CD4-positive, alpha-beta memory T cell (primary cell): ENCODE measurements at places on chromosomes 12 and 14. TPM values are rescaled to one million over a fixed set of nuclear protein-coding genes. Genes with fewer than 3 reads are reported as not detected.

GRCh38 chr14:54781961-54782750 lies 120.5 kb downstream of the GCH1 start:
- DNase-seq = no peak

DNA sequence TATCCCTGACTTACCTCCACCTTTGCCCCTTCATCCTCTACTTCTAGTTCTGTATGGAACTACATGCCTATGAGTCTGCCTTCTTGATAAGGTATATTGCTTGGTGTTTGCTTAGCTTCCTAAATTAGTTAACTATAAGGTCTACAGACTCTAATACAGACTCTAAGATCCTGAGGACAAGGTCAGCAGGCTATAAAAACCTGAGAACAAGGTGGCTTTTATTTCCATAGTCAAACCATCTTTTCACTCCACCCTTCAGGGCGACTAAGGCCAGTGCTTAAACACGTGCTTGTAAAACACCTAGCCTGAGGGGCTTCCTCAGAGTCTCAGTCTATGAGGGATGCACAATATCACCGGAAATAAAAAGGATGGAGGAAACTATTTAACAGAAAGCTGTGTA lies 36.1 kb upstream of the COL2A1 start:
- DNase-seq = no peak

DNA sequence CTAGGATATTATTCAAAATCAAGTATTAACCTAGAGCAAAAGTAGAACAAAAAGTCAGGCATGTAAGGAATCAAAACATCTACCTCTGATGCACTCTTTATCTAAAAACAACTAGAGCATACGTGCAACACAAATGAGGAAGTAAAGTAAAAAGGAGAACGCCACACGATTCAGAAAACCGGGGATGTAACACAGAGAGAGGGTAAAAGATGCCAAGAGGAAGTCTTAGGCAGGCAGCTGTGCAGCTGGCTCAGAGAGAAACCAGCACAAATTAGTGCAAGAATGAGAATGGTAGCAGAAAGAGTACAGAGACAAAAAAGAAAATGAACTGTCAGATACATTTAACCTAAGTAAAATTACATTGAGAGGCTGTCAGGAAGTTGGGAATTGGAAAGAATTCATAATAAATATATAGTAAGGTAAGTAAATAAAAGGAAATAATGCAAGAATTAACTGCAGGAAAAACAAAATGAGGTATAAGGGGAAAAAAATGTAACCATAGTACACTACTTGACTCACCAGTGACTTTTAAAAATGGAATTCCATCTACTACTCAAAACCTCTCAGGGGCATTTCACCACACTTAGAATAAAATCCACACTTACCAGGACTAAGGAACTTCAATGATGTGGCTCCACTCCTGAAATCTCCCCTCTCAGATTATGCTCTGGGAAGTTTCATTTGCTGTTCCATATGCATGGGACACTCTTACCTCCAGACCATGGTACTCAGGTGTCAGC lies 17.1 kb downstream of the BCAT1 start:
- DNase-seq = no peak

- no peak for DNase-seq
Measured at GRCh38 chr14:31766315-31766892, 205.2 kb downstream of the NUBPL start.

The OLR1 gene
- not detected for total RNA-seq

DNA sequence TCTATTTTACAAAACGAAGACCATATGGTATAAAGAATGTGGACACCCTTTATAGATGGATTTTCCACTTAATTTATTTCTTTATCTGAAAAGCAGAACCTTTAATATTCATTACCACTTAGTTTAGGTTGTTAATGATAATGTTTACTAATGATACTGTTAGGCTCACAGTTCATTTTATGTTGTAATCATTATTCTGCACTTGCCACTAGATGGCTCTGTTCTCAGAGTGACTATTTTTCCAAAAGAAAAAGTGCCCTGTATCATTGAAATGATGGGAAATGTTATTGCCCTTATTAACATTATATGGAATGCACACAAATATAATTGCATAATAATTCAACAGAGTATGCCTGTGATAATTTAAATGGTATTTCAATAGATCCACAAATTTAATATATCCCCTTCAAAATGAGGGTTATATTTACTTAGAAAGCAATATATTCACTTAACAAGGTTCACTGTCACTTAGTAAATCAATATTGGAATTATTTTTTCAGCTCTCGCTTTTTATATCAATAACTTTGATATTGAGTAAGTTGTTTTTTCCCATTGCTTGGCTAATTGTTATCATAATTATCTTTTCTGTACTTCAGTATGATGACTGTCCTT lies 95.7 kb downstream of the PDE3A start:
- no peak for DNase-seq

The SLC2A3 gene
- 158 TPM for total RNA-seq

- DNase-seq = no peak
Measured at GRCh38 chr14:57982804-57983634, 117.1 kb upstream of the SLC35F4 start.

The ASCL1 gene
- total RNA-seq = not detected

The SLC8B1 gene
- total RNA-seq = 93.5 TPM

DNA sequence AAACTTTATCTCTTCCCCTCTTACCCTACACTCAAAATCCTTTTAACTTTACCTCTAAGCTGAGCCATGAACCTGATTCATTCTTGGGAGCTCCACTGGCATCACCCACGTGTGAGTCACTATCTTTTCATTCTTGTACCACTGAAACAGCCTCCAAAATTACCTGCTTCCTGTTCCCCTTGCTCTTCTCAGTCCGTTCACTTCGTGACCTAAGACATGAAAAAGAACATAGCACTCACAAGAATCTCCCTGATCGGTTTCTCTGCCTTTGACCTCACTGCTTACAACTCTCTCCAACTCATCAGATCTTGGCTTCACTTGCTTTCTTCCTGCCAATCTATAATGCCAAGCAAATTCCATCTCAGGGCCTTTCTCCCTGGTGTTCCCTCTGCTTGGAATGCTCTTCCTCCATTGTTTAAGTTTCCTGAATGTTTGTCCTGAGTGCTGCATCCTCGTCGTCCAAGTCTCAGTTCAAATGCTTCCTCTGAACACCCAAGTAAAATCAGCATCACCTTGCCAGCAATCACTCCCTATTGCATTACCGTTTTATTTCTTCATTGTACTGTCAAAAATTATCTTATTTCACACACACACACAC lies 9.2 kb downstream of the GLIPR1 start:
- no peak for DNase-seq

- DNase-seq = no peak
Measured at GRCh38 chr12:117228239-117228638, 38.0 kb upstream of the FBXO21 start.

- no peak for DNase-seq
Measured at GRCh38 chr12:772056-772697, 19.8 kb downstream of the WNK1 start.

DNA sequence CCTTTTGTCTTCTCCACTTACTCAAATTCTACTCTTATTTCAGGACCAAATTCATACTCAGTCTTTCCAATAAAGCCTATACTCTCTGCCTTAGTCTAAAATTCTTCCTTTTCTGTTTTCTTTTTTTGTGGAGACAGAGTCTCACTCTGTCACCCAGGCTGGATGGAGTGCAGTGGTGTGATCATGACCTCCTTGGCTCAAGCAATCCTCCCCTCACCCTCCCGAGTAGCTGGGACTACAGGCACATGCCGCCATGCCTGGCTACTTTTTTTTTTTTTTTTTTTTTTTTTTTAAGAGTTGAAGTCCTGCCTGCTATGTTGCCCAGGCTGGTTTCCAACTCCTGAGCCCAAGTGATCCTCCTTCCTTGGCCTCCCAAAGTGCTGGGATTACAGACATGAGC lies 11.9 kb downstream of the SRP54 start:
- no peak for DNase-seq

GRCh38 chr12:57754411-57755193 lies at the start of gene MARCHF9:
Gene MARCHF9, plus strand, starts transcription at chr12:57755103. Its CDS starts 426 bp downstream, at chr12:57755529.
- DNase-seq = peak; percentile 86

GRCh38 chr12:122087431-122088178 lies 9.0 kb downstream of the MLXIP start:
- DNase-seq = no peak

GRCh38 chr12:45872446-45872845 lies 117.9 kb downstream of the SCAF11 start:
- DNase-seq = no peak

The TEX52 gene
- not detected for total RNA-seq

- peak; percentile 78 for DNase-seq
Measured at GRCh38 chr12:10364815-10365622, 24.8 kb downstream of the KLRK1 start.

The MANSC4 gene
- total RNA-seq = not detected

GRCh38 chr14:97276573-97276972 lies 479.4 kb downstream of the VRK1 start:
- DNase-seq = peak; percentile 7

The DPPA3 gene
- not detected for total RNA-seq

The ULK1 gene
- total RNA-seq = 55.7 TPM

The BMP4 gene
- 2.8 TPM for total RNA-seq

The WBP11 gene
- total RNA-seq = 83.8 TPM

The RFX4 gene
- total RNA-seq = not detected

- no peak for DNase-seq
Measured at GRCh38 chr14:85533023-85533860, 3.3 kb downstream of the FLRT2 start.

GRCh38 chr14:101017806-101018560 lies 114.5 kb upstream of the RTL1 start:
- DNase-seq = no peak

DNA sequence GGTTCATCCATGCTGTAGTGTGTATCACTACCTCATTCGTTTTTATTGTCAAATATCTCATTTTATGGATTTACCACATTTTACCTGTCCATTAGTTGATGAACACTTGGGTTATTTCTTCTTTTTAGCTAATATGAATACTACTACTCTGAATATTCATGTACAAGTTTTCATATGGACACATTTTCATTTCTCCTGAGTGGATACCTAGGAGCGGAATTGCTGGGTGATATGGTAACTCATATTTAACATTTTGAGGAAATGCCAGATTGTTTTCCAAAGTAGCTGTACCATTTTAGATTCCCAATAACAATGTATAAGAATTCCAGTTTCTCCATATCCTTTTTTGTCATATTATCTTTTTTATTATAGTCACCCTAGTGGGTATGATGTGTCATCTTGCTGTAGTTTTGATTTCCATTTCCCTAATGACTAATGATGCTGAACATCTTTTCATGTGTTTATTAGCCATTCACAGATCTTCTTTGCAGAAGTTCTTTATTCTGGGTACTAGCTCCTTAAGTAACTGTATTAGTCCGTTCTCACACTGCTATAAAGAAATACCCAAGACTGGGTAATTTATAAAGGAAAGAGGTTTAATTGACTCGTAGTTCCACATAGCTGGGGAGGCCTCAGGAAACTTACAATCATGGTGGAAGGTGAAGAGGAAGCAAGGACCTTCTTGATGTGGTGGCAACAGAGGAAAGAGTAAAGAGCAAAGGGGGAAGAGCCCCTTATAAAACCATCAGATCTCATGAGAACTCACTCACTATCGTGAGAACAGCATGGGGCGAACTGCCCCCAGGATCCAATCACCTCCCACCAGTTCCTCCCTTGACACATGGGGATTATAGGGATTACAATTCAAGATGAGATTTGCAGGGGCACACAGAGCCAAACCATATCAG lies 11.9 kb downstream of the NRDE2 start:
- no peak for DNase-seq

The WIF1 gene
- total RNA-seq = not detected

DNA sequence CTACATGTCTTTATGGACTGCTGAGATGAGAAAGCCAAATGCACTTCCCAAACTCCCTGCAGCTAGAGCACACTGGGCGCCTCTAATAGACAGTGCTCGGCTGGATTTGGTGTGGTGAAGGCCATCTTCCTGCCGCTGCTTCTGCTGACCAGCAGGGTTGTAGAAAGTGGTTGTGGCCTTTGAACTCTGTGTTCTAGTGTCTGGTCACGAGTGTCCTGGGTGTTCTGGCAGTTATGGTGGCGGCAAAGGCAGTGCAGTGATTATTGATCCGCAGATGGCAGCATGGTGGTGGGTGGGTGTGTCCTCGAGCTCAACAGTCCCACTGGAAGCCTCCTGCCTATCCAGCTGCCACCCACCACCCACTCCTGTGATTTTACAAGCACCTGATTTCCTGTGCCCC lies 43.4 kb downstream of the SMIM41 start:
- DNase-seq = no peak

GRCh38 chr12:110920324-110920910 lies at the start of gene MYL2:
Gene MYL2, minus strand, starts transcription at chr12:110920579. Its CDS starts 50 bp downstream, at chr12:110920529.
- DNase-seq = no peak

DNA sequence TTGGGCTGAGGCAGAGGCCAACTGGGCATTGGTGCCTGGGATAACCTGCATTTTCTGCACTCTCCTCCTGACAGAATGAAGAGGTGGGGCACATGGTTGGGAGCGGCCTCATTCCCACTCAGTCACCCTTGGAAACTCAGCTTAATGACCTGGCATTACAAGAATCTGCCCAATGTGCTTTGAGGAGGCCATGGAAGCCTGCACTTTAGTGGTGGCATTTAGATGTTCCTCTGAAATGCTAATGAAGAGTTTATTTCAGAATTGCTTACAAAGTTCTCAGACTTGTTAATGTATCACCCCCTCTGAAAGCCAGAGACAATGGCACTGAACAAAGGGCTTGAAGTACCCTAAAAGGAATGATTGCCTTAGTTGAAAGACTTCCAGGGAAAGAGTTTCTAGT lies 71.4 kb upstream of the PARP11 start:
- no peak for DNase-seq

DNA sequence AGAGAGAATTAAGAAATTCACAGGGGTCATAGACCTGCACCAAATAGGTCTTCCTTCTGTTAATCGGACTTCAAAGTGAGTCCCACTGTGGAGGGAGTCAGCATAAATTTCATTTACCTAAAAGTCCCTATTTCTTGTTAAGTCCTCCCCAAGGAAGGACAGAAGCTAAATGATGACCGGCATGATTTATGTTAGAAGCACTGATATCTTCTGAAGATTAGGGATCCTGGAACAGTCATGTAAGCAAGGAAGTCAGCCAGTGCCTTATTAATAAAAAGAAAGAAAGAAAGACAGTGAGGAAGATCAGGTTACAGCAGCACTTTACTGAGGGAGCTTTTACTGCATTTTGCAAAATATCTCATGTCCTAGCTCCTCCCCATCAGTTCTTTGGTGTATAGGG lies 287.5 kb downstream of the FOXG1 start:
- DNase-seq = no peak

- no peak for DNase-seq
Measured at GRCh38 chr14:38038986-38039385, 168.7 kb upstream of the SSTR1 start.

GRCh38 chr12:115402443-115403180 lies 718.6 kb upstream of the TBX3 start:
- DNase-seq = no peak

DNA sequence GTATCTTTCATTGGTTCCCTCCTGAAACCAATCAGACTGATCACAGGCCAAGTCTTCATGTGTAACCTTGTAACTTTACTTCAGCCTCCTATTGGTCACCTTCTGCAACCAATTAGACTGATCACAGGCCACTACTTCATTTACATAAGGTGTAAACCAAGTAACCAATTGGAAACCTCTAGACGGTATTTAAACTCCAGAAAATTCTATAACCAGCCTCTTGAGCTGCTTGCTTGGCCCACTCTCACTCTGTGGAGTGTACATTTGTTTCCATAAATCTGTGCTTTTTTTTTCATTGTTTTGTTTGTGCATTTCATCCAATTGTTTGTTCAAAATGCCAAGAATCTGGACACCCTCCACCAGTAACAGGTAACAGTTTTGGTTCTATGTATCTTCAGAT lies 47.5 kb downstream of the EIF2S3B start:
- no peak for DNase-seq

The FLVCR2 gene
- 3.0 TPM for total RNA-seq

The RD3L gene
- not detected for total RNA-seq
